ENCODE measurements at places on chromosomes 1 and 21. TPM values are rescaled to one million over a fixed set of nuclear protein-coding genes. Genes with fewer than 3 reads are reported as not detected.

- no peaks in the 10 kb centered on the region for H3K4me1 ChIP-seq
- H3K4me3 ChIP-seq: no peak overlapping the region
- no peak for DNase-seq
Observed at GRCh38 chr1:205028924-205029323, 14.1 kb upstream of the CNTN2 start.

DNA sequence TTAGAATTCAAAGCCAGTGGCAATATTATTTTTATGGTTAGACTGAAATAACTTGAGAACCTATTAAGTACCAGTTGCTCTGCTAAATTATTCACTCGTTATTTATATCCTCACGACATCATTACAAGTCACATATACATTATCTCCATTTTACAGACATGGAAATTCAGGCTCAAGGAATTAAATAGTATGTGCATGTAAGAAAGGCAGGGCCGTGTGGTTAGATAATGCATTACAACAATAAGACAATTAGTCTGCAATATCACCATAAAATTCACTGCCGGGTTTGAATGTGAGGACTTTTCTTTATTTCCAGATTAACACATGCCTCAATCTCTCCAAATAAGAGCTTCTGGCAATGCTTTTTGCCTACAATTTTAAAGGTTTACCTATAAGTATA is 523.4 kb downstream of the PTBP2 start:
- H3K27ac ChIP-seq: no peak overlapping the region
- H3K4me1 ChIP-seq: no peaks in the 10 kb centered on the region
- DNase-seq: no peak
- no peaks in the 10 kb centered on the region for H3K27me3 ChIP-seq
- H3K4me3 ChIP-seq: no peak overlapping the region

- H3K27me3 ChIP-seq: no peaks in the 10 kb centered on the region
- no peak for DNase-seq
- no peak overlapping the region for H3K4me3 ChIP-seq
Observed at GRCh38 chr1:96843196-96843595, 121.6 kb downstream of the PTBP2 start.

DNA sequence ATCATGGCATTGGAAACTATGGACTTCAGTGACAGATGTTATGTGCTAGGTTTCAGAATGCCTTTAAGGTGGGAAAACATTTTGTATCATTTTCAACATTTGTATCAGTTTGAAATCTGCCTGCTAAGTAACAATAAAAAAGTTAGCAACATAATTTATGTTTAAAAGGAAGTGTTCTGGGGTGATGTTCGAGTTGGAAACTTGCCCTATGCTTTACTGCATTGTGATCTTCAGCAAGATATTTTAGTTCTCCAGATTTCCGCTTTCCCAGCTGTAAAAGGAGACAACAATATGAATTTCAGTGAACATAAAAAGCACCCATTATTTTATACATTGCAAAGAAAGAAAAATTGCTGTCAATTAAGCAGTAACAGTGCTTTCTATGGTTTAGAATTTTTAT is 187.4 kb downstream of the DISC1 start:
- H3K36me3 ChIP-seq: peaks cover 14% of the 10 kb centered on the region
- DNase-seq: no peak
- H3K27me3 ChIP-seq: no peaks in the 10 kb centered on the region
- no peaks in the 10 kb centered on the region for H3K4me1 ChIP-seq

GRCh38 chr1:154741741-154742495 is 128.2 kb downstream of the KCNN3 start:
- no peak overlapping the region for H3K4me3 ChIP-seq
- H3K27me3 ChIP-seq: peaks cover 42% of the 10 kb centered on the region
- no peaks in the 10 kb centered on the region for H3K4me1 ChIP-seq
- no peak for DNase-seq

DNA sequence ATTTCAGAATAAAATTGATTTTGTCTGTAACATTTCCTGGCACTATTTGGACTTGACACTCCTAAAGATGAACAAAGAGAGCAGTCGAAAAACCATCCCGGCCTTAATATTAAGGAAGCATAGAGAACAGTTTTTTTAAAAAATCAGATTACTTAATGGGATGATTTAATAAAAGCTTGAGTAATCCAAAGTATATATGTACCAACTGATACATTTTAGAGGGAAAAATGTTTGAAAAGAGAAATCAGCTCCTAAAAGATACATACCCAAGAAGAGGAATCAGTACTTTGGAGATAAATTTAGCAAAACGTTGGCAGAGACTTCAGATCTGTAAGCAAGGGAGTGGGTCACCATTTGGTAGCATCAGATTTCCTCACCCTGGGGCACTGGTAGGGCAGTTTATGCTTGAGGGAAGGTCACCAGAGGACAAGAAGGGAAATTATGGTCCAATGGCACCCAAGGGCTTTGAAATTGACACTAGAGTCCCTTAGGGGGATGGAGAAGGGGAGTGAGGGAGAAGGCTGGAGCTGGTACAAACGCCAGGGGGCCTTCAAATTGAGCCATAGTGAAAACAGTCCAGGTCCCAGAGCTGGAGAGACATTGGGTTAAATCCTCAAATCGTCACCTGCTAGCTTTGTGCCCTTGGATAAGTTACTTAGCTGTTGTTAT is 5.9 kb downstream of the SLAMF7 start:
- peak overlapping the region; percentile 59 for H3K27ac ChIP-seq
- no peaks in the 10 kb centered on the region for H3K27me3 ChIP-seq
- no peak for DNase-seq
- peaks cover 79% of the 10 kb centered on the region for H3K4me1 ChIP-seq
- H3K4me3 ChIP-seq: no peak overlapping the region
- H3K36me3 ChIP-seq: peaks cover 76% of the 10 kb centered on the region

Gene EPHA8
- not detected for total RNA-seq

Gene ATP1A4
- not detected for total RNA-seq

Gene FCN3
- total RNA-seq: not detected

GRCh38 chr1:109641078-109641740 is 14.7 kb upstream of the GSTM4 start:
- H3K27me3 ChIP-seq: no peaks in the 10 kb centered on the region
- no peak for DNase-seq
- H3K27ac ChIP-seq: no peak overlapping the region
- no peak overlapping the region for H3K4me3 ChIP-seq
- H3K4me1 ChIP-seq: peaks cover 19% of the 10 kb centered on the region

Gene KIF17
- total RNA-seq: not detected

DNA sequence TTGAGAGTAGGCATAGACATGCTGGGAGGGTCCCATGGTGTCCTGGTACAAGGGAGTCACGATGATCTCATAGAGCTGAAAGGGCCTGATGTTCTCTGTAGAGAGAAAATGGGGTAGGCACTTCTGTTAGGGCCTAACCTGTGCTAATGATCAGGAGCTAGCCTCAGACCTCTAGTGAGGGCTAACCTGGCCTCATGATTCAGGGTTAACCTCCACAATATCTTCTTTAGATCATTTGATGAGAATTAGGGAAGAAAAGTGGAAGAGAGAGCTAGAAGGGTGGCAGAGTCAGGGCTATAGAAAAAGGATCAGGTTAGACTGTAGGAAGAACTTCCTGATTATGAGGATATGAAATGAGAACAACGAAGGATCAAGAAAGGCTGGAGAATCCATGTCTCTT is 5.0 kb upstream of the MRPS15 start:
- no peak overlapping the region for H3K4me3 ChIP-seq
- no peaks in the 10 kb centered on the region for H3K27me3 ChIP-seq
- peaks cover 2% of the 10 kb centered on the region for H3K36me3 ChIP-seq
- peaks cover 10% of the 10 kb centered on the region for H3K4me1 ChIP-seq
- H3K27ac ChIP-seq: no peak overlapping the region
- no peak for DNase-seq

Gene FMO5
- total RNA-seq: 1.5 TPM

- H3K4me1 ChIP-seq: no peaks in the 10 kb centered on the region
- no peak overlapping the region for H3K27ac ChIP-seq
- no peak for DNase-seq
- H3K36me3 ChIP-seq: peaks cover 4% of the 10 kb centered on the region
- H3K27me3 ChIP-seq: peaks cover 10% of the 10 kb centered on the region
Observed at GRCh38 chr1:225517697-225518096, 89.9 kb upstream of the LBR start.

DNA sequence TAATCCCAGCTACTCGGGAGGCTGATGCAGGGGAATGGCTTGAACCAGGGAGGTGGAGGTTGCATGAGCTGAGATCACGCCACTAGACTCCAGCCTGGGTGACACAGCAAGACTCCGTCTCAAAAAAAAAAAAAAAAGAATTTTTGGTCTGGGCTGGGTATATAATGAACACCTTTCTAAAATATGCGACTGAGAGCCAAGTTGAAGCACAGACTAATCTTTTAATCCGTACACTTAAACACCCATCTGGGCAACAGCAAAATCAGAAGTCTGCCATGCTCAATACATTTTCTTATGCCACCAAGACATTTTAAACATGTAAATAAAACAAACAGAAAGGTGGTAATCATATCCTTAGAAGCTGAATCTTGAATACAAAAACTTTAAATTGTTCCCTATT is 31.6 kb upstream of the ABCB10 start:
- H3K36me3 ChIP-seq: peaks cover 43% of the 10 kb centered on the region
- no peak overlapping the region for H3K27ac ChIP-seq
- no peak for DNase-seq
- no peaks in the 10 kb centered on the region for H3K27me3 ChIP-seq

DNA sequence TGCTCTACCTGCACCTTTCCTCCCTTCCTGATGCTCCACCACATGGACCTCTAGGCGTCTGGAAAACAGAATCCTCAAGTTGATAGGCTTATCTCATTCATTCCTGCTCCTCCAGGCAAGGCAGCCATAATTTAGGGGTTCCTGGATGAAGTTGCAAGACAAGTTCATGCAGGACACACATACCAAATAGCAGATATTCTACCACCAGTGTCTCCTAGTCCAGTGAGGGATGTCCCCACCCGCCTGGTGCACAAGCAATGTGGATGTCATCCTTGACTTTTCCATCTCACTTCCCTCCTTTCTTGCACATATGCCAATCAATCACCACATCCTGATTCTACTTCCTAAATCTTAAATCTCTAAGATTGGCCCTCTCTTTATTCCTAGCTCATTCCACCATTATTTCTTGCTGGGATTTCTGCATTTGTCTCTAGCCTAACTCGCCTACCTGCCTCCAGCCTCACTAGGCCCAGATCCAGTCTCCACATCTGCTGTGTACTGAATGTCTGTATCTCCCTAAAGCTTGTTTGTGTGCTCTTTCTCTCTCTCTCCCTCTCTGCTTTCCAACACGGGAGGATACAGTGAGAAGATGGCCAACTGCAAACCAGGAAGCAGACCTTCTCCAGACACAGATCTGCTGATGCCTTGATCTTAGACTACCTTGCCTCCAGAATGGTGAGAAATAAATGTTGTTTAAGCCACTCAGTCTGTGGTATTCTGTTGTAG is 40.5 kb downstream of the CD34 start:
- H3K4me3 ChIP-seq: peak overlapping the region; percentile 81
- peaks cover 82% of the 10 kb centered on the region for H3K4me1 ChIP-seq
- DNase-seq: no peak
